Esophagus squamous epithelium (tissue), 5 donors: ENCODE measurements at places on chromosomes 2 and 18. TPM values are rescaled to one million over a fixed set of nuclear protein-coding genes. Genes with fewer than 3 reads are reported as not detected.

DNA sequence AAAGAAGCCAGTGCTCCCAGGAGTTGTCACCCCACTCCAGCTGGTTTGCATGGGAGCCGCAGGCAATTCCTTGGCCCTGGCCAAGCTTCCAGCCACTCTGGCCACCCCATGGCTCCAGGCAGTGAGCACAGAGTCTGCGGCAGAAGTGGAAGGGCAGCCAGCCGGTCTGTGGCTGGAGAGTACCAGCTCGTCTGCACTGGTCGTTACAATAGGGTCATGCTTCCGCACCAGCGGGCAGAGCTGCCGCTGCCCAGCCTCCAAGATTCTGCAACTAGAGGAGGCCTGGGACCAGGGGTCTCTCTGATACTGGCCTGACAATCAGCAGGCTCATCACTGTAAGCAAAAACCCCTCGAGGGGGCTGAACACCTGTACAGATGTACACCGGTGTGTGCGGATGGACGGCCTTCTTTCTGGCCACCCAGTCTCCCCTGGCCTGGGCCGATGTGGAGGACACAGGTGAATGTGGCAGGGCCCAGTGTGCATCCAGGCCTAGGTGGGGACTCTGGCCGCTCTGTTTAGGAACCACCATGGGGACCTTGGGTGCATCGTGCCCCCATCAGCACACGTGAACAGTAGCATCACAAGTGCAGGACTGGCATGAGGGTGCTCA is 51.9 kb upstream of the ODC1 start:
- H3K36me3 ChIP-seq: no peaks in the 10 kb centered on the region
- no peak overlapping the region for H3K27ac ChIP-seq
- H3K4me3 ChIP-seq: no peak overlapping the region
- no peak for DNase-seq
- no peaks in the 10 kb centered on the region for H3K27me3 ChIP-seq

GRCh38 chr2:180003559-180003958 is 3.5 kb downstream of the CWC22 start:
- no peak for DNase-seq
- no peak overlapping the region for H3K4me3 ChIP-seq
- peak overlapping the region; percentile 51 for H3K27ac ChIP-seq

GRCh38 chr2:24049485-24050021 is at the start of gene FKBP1B:
FKBP1B (plus strand) TSS chr2:24049741; CDS start chr2:24049850, 109 bp downstream.
- H3K27ac ChIP-seq: peak within 1 kb of the TSS; percentile 66
- peaks cover 11% of the 10 kb centered on the region for H3K4me1 ChIP-seq
- H3K36me3 ChIP-seq: no peaks in the 10 kb centered on the region
- no peak for DNase-seq
- no peaks in the 10 kb centered on the region for H3K27me3 ChIP-seq

DNA sequence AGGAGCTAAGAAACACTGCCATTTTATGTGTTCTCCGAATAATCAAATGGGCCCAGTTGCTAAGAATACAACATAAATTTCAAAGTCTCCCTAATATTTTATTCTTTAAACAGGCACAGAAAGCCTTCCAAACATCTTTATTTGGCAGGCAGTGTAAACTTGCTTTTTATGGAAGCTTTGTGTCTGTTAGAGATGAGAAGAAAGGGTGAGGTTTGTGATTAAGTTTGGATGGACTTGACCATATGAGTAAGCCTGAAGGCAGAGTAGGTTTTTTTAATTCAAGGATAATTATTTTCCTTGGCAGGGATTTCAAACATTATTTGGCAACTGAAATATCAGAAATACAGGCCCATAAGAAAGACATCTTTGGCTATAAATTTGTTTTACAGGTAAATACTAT is 62.9 kb downstream of the COX7A2L start:
- H3K27ac ChIP-seq: no peak overlapping the region
- H3K36me3 ChIP-seq: no peaks in the 10 kb centered on the region
- DNase-seq: no peak
- no peaks in the 10 kb centered on the region for H3K4me1 ChIP-seq
- H3K27me3 ChIP-seq: no peaks in the 10 kb centered on the region

DNA sequence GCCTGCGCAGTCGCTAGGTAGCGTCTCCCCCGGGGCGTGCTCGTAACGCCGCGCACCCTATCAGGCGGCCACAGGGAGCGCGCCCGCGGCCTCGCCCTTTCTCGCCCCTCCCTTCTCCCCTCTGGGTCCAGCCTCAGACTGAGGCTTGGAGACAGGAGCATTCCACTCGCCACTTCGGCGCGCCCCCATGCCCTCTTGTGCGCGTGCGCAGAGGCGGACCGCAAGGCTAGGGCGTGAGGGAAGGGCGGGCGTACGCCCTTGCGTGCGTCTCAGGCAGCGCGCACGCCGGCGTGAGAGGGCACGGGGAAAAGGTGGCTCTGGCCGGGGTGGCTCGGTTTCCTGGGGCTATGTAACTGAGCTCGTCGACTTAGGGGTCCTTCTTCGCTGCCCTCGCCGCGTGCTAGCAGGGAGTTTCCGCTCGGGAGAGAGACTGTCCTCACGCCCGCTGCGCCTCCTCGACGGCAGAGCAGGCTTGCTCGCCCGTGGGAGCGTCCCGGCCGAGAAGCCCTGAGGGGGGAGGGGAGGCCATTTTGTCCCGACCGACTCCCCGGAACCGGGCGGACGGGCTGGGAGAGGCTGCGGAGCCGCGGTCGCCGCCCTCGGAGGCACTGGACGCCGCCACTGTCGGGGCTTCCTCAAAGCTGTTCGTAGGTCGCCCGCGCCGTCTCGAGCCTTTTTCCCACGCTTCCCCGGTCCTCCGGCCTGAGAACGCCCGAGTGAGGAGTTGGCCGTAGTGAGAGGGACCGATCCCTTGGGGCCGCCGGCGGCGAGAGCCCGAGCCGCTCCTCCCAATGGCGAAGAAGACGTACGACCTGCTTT is at the start of gene RAB10:
Gene RAB10, plus strand, starts transcription at position 267 of the 819 bp plus-strand sequence. Its CDS starts 525 bp downstream, at position 792.
- peaks cover 28% of the 10 kb centered on the region for H3K4me1 ChIP-seq
- peak within 1 kb of the TSS; percentile 97 for H3K4me3 ChIP-seq
- H3K27me3 ChIP-seq: no peaks in the 10 kb centered on the region

The GKN1 gene
- total RNA-seq: not detected

GRCh38 chr2:46632349-46632748 is 153.0 kb downstream of the TMEM247 start:
- DNase-seq: no peak
- no peak overlapping the region for H3K4me3 ChIP-seq
- H3K4me1 ChIP-seq: no peaks in the 10 kb centered on the region
- no peaks in the 10 kb centered on the region for H3K27me3 ChIP-seq

- H3K4me3 ChIP-seq: no peak overlapping the region
- H3K36me3 ChIP-seq: no peaks in the 10 kb centered on the region
- DNase-seq: no peak
- peak overlapping the region; percentile 47 for H3K27ac ChIP-seq
These were observed 40.7 kb upstream of the PCBP1 start for GRCh38 chr2:70046534-70046933.

DNA sequence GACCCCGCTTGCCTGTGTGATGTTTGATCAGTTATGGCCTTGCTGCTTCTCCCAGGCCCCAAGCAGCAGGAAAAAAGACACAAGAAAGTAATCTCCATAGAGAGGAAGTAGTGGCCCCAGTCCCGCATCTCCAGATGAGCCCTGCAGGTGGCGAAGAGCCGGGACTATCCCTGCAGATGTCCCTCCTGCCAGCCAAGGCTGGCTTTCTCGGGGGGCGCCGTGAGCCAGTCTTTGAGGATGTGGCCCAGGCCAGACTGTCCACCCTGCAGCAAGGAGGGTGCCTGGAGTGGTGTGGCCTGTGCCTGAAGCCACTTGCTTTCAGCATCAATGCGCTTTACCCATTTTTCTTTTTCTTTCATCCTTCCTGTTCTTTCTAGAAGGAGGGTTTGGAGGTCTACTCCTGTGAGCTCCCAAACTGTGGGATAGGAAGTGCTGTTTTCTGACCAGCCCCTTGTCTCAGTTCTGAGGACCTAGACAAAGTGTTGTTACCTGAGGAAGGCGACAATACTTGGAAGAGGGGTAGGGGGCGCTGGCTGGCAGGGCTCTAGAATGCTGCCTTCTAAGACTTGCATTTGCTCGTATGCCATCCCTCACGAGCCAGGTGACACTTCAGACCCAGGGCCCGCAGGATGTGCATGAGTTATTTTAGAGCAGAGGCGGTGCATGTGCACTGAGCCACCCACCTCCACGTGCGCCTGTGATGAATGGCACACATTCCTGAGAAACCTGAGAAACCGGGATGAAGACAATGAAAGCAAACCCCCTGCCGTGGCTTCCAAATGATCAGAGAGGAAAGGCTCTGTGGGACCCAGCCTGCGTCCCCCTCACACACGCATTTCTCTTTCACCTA is 255.8 kb downstream of the FBXO15 start:
- no peaks in the 10 kb centered on the region for H3K36me3 ChIP-seq
- no peak for DNase-seq
- H3K27ac ChIP-seq: no peak overlapping the region
- no peak overlapping the region for H3K4me3 ChIP-seq

DNA sequence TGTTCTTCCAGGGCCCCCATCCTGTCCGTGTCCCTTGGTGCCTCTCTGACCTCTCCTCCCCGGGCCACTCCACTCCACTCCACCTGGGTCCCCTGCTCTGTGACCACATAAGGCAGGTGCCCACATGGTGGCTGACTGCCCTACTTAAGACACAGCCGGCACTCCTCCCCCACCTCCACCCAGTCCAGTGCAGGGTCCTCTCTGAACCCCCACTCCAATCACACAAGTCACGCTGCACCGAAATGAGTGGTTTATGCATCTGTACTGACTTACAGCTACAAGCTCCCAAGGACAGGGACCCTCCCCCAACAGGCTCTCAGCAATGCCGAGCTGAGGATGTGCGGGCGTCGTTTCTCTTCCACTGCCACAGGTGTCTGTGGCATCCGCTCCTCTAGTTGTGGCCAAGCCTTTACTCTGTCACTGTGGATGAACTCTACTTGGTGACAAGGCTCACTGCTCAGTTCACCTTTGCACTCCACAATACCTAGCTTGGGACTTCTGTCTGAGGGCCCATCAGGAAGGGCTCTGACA is 48.3 kb downstream of the TFCP2L1 start:
- no peak overlapping the region for H3K27ac ChIP-seq
- no peaks in the 10 kb centered on the region for H3K27me3 ChIP-seq
- no peak overlapping the region for H3K4me3 ChIP-seq
- no peaks in the 10 kb centered on the region for H3K4me1 ChIP-seq
- DNase-seq: no peak

GRCh38 chr2:68579689-68580088 is 63.7 kb upstream of the PROKR1 start:
- no peak overlapping the region for H3K4me3 ChIP-seq
- no peaks in the 10 kb centered on the region for H3K27me3 ChIP-seq
- no peak overlapping the region for H3K27ac ChIP-seq
- no peak for DNase-seq

The HOXD11 gene
- not detected for total RNA-seq

- no peaks in the 10 kb centered on the region for H3K4me1 ChIP-seq
- no peak for DNase-seq
- no peak overlapping the region for H3K27ac ChIP-seq
- no peaks in the 10 kb centered on the region for H3K36me3 ChIP-seq
- H3K27me3 ChIP-seq: no peaks in the 10 kb centered on the region
These were observed 187.8 kb downstream of the TSN start for GRCh38 chr2:121943285-121943684.

GRCh38 chr2:135011633-135012032 is 35.6 kb downstream of the MAP3K19 start:
- peaks cover 16% of the 10 kb centered on the region for H3K27me3 ChIP-seq
- no peak overlapping the region for H3K27ac ChIP-seq
- no peaks in the 10 kb centered on the region for H3K4me1 ChIP-seq
- H3K4me3 ChIP-seq: no peak overlapping the region

- H3K27ac ChIP-seq: no peak overlapping the region
- no peak overlapping the region for H3K4me3 ChIP-seq
- H3K27me3 ChIP-seq: no peaks in the 10 kb centered on the region
- DNase-seq: no peak
These were observed 4.4 kb downstream of the AFF3 start for GRCh38 chr2:100137866-100138570.

DNA sequence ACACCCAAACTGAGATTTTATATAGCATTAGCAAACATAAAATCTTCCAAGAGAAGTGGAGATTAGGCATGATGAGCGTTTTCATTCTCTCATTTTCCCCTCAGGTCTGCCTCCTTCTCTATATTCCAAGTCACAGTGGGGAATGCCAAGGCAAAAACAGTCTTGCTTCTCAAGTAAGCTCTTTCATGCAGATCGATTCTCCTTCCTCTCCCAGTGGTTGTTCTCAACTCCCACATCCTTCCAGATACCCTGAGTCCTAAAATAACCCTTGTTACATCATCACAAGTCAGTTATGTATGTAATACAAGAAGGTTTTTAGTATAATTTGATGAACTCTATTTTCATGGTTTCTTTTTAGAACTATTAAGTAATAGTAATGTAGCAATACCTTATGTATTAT is 150.6 kb downstream of the TXNL1 start:
- no peaks in the 10 kb centered on the region for H3K4me1 ChIP-seq
- no peaks in the 10 kb centered on the region for H3K27me3 ChIP-seq
- H3K27ac ChIP-seq: no peak overlapping the region
- no peak for DNase-seq

DNA sequence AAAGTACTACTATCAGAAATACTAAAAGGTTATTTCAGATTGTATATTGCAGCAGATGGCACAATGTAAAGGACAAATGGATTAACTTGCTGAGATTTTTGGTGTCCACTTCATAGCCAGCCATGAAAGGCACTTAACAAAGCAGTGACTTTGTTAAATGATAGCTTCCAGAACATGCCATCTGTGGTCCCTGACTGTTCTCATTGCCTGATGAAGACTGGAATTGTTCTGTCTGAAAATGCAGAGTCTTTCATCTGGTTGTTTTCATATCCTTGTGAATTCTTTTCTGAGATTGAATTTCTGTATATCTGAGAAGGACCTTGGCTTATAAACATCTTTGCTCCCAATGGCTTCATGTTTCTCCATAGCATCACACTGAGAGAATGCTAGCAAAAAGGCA is 44.4 kb upstream of the LRRTM1 start:
- no peak overlapping the region for H3K27ac ChIP-seq
- H3K4me3 ChIP-seq: no peak overlapping the region
- no peaks in the 10 kb centered on the region for H3K36me3 ChIP-seq
- H3K4me1 ChIP-seq: no peaks in the 10 kb centered on the region

The TMEM200C gene
- 0.04 TPM for total RNA-seq

DNA sequence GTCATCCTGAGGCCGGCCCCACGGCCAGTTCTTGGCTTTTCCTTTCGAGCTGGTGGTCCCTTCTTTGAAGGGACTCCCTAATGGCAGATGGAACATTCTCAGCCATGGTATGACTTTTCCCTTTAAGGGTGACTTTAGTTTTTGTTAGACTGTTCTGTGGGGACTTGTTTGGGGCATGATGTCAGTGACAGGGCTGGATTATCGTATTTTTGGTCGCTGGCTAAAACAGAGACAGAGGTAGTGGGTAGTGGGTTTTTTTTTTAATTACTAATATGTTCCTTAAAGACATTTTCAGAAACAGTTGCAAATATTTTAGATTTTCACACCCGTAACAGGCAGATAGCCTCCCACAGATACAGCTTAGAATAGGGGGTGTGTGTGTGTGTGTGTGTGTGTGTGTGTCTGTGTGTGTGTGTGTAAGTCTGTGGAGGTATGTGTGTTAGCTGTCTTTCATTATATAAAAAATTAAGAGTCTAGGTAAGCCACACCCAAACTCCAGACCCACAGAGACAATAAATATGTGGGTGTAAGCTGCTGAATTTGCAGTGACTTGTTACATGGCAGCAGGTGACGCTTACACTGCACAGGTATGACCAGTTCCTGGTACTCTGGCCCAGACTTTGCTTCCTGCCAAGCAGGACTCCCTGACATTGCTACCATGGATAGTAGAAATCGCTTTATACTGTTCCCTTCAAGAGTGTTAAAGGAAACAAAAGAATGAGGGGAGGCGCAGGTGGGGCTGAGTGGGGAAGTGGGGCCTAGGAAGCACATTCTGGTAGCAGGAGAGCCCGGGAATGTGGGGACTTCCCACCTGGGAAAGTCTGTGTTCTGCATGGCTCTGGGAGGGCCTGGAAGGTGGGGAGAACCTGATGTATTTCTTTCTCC is 20.9 kb downstream of the NCK2 start:
- no peaks in the 10 kb centered on the region for H3K36me3 ChIP-seq
- no peak overlapping the region for H3K4me3 ChIP-seq
- H3K27me3 ChIP-seq: no peaks in the 10 kb centered on the region
- H3K27ac ChIP-seq: peak overlapping the region; percentile 76
- H3K4me1 ChIP-seq: peaks cover 99% of the 10 kb centered on the region
- DNase-seq: no peak
